Spleen (tissue), 13 donors: ENCODE measurements at places on chromosomes 16 and 17. TPM values are rescaled to one million over a fixed set of nuclear protein-coding genes. Genes with fewer than 3 reads are reported as not detected.
A peak's percentile ranks its signal among the peaks of the same experiment; 100 is the strongest.

GRCh38 chr17:1963250-1963649 is 61.9 kb downstream of the RTN4RL1 start:
- no peak for DNase-seq

DNA sequence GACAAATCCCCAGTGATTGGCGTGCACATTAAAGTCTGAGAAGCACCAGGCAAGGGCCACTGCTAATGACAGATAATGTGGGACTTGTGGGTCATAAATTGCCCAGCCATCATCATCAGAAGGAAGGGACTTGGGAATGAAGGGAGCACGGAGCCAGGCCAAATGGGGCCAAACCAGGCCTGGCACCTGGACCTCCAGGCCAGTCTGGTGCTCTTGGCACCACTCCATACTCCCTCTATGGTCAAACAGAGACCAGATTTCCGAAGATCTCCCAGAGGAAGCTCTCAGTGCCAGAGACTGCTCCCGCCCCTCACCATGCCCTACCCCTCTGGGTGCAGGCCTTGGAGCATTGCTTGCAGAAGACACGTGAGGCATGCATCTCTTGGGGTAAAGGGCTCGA is 142.2 kb downstream of the CCDC182 start:
- no peak for DNase-seq

DNA sequence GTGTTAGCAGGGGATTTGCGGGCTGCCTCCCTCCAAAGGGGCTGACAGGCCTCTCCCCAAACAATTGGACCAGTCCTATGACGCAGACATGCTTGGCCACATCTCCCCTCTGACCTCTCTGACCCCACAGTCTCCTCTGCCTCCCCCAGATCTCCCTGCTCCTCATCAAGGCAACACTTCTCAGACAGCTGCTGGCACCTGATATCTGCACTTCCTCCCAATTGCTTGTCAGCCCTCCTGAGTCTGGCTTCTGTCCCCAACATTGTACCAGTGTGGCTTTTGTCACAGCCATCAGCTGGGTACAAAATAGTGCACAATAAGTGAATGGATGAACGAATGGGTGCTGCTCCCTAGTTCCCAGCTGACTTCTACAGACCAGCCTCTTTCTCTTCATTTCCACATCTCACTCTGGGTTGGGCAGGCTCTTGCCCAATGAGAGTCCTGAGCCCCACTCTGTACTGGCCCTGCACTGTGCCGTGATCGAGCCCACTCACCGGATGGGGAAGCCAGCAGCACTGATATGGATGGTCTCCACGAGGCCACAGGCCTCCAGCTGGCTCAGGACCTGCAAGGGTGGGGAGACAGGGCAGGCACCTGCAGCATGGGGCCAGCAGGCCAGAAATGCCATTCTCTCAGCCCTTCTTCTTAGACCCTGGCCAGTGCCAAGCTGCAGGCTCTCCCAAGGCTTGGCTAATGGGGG is 17.1 kb downstream of the ZNHIT3 start:
- no peak for DNase-seq

GRCh38 chr17:9529033-9529700 is 46.5 kb downstream of the STX8 start:
- no peak for DNase-seq

DNA sequence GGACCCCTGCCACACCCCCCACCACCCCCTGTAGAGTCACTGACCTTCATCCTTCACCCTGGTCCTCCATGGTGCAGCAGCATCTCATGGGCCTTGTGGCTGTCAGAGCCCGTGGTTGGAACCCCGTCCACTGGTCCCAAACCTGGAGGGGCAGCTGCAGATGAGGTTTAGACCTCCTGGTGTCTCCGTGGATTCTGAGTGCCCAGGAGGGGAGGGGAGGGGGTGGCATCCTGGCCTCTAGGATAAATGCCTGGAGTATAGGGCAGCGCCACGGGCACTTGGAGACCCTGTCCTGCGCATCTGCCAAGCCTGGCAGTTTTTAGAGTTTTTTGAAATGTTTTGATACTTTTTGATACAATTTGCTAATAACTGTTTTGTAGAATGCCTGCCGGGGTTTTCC is 17.5 kb downstream of the KLHL36 start:
- no peak for DNase-seq

DNA sequence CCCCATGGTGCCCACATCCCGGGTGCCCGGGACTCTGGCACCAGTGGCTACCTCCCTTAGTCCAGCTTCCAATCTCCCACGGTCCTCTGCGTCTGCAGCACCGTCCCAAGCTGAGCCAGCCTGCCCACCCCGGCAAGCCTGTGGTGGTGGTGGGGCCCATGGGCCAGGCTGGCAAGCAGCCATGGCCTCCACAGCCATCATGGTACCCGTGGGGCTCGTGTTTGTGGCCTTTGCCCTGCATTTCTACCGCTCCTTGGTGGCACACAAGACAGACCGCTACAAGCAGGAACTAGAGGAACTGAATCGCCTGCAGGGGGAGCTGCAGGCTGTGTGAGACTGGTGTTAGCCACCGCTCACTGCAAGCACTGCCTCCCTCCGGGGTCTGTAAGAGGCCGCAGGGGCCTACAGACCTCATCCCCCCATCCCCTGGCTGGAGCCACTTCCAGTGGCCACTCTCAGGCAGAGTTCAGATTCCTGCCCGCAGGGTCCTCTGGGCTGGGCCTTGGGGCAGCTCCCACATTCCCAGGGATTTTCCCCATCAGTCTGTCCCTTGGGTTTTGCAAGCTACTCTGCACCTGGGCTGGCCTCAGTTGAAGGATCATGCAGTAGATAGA is 3.9 kb upstream of the SETD1A start:
- peak; percentile 85 for DNase-seq

DNA sequence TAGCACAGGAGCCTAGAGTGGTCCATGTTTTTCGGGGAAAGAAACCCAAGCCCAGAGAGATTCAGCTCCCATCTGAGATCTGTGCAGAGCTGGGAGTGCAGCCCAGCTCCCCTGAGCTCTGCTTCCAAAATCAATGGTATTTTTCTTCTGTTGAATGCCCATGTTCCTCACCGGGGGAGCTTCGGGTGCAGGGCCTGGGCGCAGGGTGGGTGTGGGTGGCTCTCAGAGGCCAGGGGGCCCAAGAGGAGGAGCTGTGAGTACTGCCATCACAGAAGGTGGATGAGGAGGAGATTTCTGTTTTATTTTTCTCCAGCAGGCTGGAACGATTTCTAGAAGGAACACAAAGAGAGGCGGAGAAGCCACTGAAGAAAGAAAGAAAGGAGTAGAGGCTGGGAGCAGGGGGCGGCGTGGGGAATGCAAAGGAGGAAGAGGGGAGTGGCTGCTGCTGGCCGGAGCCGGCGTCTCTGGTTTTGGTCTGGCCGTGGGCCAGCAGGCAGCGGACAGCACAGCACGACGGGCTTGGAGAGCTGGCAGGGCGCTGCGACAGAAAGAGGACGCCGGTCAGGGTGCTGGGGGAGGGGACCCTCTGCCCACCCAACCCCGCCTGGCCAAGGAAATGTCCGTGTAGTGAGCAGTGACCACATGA is 76.2 kb upstream of the KSR1 start:
- DNase-seq: no peak

- no peak for DNase-seq
These were observed 130.2 kb downstream of the MYO1D start for GRCh38 chr17:32746698-32747097.

- DNase-seq: peak; percentile 87
These were observed 1.9 kb downstream of the GPR142 start for GRCh38 chr17:74369221-74369620.

DNA sequence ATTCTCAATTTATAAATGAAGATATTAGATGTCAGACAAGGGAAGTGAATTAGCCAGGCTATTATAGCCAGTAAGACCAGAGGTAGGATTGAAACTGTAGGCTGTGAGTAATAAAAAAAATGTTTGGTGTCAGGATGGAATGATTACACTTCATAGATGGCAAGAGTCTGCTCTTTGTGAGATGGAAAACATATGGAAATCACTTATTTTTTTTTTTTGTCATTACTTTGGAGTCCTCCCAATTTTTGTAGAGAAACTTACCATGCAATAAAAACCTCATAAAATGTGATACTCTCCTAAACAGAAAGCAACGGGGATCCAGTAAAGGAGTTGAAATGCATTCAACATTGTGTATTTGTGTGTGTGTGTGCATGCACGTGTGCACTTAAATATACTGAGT is 532.7 kb upstream of the CDH8 start:
- no peak for DNase-seq

GRCh38 chr17:61129267-61130254 is 270.1 kb upstream of the TBX2 start:
- no peak for DNase-seq

- peak; percentile 53 for DNase-seq
These were observed 23.4 kb upstream of the METRNL start for GRCh38 chr17:83055911-83056582.

DNA sequence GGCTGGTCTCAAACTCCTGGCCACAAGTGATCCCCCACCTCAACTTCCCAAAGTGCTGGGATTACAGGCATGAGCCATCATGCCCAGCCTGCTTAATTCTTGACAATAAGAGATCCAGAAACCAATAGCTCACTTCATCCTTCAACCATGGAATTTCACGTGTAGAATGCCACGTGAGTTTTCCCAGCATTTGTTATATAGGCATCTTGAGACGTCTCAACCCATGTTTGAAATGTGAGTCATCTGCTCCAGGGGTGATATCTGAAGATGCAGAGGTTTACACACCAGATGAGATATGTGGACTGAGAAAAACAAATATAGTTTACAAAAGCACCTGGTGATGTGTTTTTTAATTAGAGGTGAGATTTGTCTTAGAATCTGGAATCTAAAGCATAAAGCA is 7.1 kb downstream of the TEKT3 start:
- no peak for DNase-seq

DNA sequence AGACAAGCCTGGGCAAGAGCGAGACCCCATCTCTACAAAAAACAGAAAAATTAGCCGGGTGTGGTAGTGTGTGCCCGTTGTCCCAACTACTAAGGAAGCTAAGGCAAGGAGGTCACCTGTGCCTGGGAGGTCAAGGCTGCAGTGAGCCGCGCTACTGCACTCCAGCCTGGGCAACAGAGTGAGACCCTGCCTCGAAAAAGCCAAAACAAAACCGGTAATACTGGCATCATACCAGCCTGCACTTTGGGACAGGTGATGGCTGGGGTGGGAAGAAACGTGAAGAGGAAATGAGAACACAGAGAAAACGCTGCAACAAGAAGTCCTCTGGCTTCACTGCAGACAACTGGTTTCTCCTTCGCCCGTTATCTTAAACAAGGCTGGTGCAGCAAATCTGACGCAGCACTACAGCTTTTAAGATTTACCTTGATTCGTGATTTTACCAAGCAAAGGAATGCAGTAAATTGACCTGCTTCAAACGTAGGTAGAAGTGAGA is 725 bp upstream of the CASC3 start:
- peak; percentile 78 for DNase-seq

- DNase-seq: no peak
These were observed 207.7 kb downstream of the HS3ST3A1 start for GRCh38 chr17:13393841-13394710.

- DNase-seq: no peak
These were observed 30.3 kb upstream of the VAT1L start for GRCh38 chr16:77758046-77758445.

DNA sequence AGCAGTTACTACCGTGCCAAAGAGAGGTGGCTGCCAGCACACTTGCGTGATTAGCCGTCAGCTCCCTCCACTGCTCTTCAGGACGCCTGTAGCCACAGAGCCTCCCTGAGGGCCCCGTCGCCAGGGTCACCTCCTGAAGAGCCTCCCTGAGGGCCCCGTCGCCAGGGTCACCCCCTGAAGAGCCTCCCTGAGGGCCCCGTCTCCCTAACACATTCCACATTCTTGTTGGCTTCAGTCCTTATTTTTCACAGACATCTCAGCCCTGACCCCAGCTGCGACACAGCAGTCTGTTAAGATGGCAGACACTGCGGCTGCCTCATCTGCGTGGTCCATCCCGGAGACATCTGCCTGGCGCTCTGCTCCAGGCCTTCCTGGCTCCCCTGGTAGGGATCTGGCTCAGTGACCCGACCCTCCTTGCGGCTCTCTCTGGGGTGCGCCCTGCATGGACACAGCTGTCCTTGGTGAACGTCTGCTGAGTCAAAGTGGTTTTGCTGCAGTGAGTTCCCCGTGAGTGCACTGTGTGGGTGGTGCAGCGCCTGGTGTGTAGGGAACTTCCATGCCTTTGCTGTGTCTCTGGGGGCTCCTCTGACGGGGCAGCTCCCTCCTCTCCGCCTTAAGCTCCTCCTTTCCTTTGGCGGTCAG is 11.4 kb downstream of the ACSF3 start:
- DNase-seq: peak; percentile 62

- no peak for DNase-seq
These were observed 5.4 kb downstream of the HIRIP3 start for GRCh38 chr16:29990034-29990433.

Gene KRTAP4-2
- not detected for total RNA-seq

Gene C17orf78
- not detected for total RNA-seq

Gene HLF
- total RNA-seq: 6.8 TPM

Gene LPO
- total RNA-seq: not detected

Gene ZDHHC1
- total RNA-seq: 9.5 TPM

Gene ATP2A1
- 0.82 TPM for total RNA-seq

Gene NAE1
- 41.6 TPM for total RNA-seq
